Suppressor macrophage (primary cell): ENCODE measurements at places on chromosomes 4 and X.

GRCh38 chr4:145797278-145797677 is 117.3 kb downstream of the C4orf51 start:
- DNase-seq = no peak

DNA sequence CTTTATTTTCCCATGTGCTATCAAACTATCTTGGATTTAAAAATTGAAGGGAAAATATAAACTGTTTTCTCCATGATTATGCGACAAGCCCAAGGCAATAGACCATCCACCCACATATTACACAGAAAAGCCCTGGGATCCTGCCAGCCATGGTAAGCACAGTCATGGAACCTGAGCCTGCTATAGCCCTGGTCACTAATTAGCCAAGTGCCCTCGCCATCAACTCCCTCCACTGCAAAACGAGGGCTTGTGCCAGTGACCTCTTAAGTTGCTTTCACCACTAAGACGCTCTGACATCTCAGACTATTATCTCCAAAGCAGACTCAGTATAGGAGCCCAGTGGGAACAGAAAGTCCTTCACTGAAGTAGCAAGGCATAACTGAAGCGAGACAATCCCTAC is 69.2 kb downstream of the NLGN4X start:
- no peak for DNase-seq

GRCh38 chrX:100829730-100830129 is 9.5 kb downstream of the CSTF2 start:
- peak; percentile 12 for DNase-seq

- no peak for DNase-seq
Measured at GRCh38 chrX:43615660-43616059, 40.4 kb upstream of the MAOA start.

DNA sequence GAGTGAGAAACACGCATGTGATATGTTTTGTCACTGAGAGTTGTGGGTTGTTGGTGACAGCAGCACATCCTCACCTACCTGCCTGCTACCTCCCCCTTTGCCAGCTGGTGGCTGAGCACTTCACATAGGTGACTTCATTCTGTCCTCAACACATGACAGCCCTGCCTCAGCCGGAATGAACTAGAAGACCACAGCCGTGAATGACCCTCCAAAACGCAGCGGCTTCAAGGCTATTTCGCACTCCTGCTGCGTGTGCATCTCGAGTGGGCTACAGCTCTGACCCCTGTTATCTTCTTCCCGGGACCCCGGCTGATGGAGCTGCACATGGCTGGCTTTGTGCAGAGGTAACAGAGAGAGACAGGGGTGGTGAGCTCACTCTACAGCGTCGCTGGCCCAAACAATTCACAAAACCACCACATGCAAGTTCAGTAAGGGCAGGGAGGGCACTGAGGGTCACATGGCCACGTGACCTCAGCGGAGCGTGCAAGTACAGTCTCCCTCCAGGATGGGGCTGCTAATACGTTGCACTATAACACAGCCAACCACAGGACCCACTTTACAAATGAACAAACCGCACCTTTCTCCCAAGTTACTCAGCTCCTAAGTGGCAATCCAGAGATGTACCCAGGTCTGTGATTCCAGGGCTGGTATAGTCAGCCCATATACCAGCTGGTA is 6.3 kb upstream of the PPP2R2C start:
- no peak for DNase-seq

DNA sequence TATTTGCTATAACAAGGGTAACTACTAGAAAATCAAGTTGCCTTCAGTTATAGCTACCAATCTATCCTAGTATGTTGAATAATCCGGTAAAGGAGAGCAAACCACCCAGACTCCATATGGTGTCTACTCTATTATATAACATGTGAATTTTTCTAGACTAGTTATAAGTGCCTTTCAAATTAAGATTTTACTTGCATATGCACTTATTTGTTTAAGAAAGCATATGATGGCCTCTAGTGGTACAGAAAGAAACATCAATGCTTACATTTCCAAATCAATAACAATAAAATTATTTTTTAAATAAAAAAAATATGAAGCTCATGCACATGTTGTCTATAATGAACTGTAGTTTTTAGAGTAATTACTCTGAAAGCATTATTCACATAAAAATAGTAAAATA is 1516.4 kb upstream of the PABPC4L start:
- no peak for DNase-seq
